Stimulated activated CD8-positive, alpha-beta memory T cell treated with anti-CD3 and anti-CD28 coated beads, Interleukin-15, amount 100 ng/mL, for 4 hours (primary cell): ENCODE measurements at places on chromosomes 3 and 15.

- DNase-seq = no peak
Observed at GRCh38 chr3:180693656-180694055, 14.4 kb upstream of the CCDC39 start.

GRCh38 chr3:63655519-63655918 lies 3.0 kb downstream of the SNTN start:
- no peak for DNase-seq

DNA sequence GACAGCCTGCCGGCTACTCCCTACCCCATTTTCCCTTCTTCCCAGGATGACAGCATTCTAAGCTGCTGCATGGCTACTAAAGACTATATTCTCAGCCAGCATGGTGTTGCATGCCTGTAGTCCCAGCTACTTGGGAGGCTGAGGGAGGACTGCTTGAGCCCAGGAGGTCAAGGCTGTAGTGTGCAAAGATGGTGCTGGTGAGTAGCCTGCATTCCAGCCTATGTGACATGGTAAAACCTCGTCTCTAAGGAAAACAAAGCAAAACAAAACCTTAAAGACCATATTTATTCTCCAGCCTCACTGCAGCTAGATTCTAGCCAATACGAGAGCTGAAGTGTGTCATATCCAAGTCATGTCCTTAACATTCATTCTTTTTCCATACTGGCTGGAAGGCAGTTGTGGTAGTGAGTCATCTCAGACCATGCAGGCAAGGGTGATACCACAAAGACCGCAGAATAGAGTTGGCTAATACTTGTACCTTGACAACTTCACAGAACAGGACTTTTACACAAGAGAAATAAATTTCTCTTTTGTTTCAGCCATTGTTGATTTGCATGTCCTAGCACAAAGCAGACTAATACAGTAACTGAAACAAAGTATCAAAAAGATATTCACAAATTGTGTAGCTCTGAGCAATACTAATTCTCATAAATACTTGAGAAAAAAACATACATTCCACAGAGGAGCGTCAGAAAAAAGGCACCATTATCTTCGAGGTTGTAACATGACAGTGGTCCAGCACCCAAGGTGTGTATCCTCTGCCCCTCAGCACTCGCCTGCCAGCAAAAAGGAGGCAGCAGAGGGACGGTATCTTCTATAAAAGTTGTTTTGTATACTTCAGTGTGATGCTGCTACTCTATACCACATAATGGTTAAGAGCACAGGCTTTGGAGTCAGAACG lies 14.8 kb downstream of the PBRM1 start:
- DNase-seq = peak; percentile 6

GRCh38 chr15:38746211-38746610 lies 181.6 kb upstream of the RASGRP1 start:
- DNase-seq = no peak

DNA sequence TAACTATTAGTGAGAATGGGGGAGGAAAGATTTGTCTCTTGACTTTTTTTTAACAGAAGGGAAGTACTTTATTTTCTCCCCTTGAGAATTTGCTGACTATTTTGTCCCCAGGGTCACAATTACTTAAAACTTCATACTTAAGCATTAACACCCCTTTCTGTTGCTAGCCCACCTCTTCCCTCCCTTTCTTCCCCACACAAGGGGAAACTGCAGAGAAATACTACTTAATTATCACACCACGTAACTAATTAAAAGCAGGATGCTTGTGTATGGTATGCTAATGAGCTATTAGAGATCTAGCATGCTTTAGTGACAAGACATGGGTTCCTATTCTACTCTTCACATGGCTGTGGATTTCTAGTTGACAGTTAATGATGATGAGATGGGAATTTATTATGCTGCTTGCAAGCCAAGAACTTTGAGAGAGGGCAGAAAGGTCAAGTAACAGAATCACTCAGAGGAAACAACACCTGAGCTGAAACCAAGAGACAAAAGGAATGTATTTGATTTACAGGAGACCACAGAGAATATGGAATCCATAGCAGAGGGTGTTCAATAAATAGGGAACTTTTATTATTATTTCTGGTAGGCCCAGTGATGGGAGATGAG lies 179.2 kb downstream of the LSAMP start:
- no peak for DNase-seq

- DNase-seq = no peak
Observed at GRCh38 chr15:38085114-38085513, 150.7 kb downstream of the TMCO5A start.

- DNase-seq = no peak
Observed at GRCh38 chr3:105835606-105836005, 33.2 kb downstream of the CBLB start.

GRCh38 chr3:45207446-45207845 lies 18.6 kb downstream of the TMEM158 start:
- DNase-seq = no peak

GRCh38 chr15:77035999-77036471 lies 34.9 kb downstream of the TSPAN3 start:
- no peak for DNase-seq

- no peak for DNase-seq
Observed at GRCh38 chr3:141646760-141647561, 91.1 kb upstream of the RNF7 start.

- DNase-seq = no peak
Observed at GRCh38 chr3:123140550-123140949, 61.2 kb upstream of the SEC22A start.

- no peak for DNase-seq
Observed at GRCh38 chr3:30631243-30631904, 25.0 kb downstream of the TGFBR2 start.
